ENCODE measurements at places on chromosomes 5 and 9. TPM values are rescaled to one million over a fixed set of nuclear protein-coding genes. Genes with fewer than 3 reads are reported as not detected.

- DNase-seq = no peak
Measured at GRCh38 chr5:110045158-110045557, 355.4 kb downstream of the MAN2A1 start.

DNA sequence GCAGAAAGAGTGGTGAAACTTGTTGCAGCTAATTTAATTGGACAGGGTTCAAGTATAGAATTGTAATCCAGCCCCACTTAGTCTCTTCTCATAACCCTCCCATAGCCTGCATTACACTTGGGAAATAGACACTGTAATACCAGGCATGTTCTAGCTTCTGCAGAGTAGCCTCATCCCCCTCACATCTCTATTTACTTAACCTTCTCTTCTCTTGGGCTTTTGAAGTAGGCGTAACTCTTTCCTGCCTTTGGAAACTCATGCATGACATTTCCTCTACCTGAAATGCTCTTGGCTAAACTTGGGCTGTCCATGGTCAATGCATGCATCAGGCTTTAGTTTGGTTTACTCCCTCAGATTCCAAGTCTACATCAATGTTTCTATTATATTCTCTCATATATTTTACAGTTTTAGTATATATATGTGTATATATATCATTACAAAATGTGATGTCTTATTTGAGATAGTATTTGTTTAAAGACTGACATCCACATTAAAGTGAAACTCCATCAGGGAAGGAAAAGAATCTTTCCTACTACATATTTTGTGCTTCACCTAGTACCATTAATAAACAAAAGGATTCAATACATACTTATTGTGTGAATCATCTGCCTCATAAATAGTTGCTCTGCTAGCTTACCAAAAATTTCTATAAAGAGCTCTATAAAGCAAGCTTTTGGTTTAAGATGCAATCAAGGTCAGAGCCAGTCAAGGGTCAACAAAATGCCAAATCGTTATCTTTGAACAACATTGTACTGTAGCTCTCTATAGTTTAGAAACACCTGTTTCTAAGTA is 1158.0 kb downstream of the MAT2B start:
- DNase-seq = no peak

GRCh38 chr9:126125177-126125576 is 201.5 kb upstream of the MVB12B start:
- no peak for DNase-seq

DNA sequence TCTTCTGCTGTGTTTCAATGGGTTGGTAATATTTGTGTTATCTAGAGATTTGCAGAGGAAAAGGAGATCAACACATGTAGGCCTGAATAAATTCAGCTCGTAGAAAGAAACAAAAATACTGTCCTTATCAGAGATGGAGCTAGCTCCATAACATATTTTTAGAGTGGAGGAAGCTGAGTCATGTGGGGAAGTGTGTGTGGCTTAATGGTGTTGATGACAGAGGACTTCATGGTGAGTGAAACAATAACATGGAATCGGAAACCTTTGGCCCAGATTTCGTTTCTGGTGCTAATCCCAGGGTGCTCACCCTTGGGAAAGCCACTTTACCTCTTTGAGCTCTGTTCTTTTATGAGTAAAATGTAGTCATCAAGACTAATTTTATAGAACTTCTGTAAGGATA is 825.0 kb downstream of the TLR4 start:
- no peak for DNase-seq

- no peak for DNase-seq
Measured at GRCh38 chr5:111454198-111454622, 58.1 kb downstream of the STARD4 start.

GRCh38 chr5:98917433-98917832 is 11.4 kb downstream of the CHD1 start:
- DNase-seq = no peak

The ITGA1 gene
- polyA plus RNA-seq = 136 TPM

The SETX gene
- 31.5 TPM for polyA plus RNA-seq

The PCDHA5 gene
- polyA plus RNA-seq = not detected
